ENCODE measurements at places on chromosomes 11 and 22. TPM values are rescaled to one million over a fixed set of nuclear protein-coding genes. Genes with fewer than 3 reads are reported as not detected.

GRCh38 chr11:78291503-78292108, 102.9 kb downstream of the USP35 start:
- H3K27ac ChIP-seq, result peak overlapping the region; percentile 92
- no peaks in the 10 kb centered on the region for H3K27me3 ChIP-seq
- H3K4me3 ChIP-seq, result peak overlapping the region; percentile 17
- H3K36me3 ChIP-seq, result peaks cover 70% of the 10 kb centered on the region
- H3K4me1 ChIP-seq, result peaks cover 68% of the 10 kb centered on the region
- peak; percentile 48 for DNase-seq

DNA sequence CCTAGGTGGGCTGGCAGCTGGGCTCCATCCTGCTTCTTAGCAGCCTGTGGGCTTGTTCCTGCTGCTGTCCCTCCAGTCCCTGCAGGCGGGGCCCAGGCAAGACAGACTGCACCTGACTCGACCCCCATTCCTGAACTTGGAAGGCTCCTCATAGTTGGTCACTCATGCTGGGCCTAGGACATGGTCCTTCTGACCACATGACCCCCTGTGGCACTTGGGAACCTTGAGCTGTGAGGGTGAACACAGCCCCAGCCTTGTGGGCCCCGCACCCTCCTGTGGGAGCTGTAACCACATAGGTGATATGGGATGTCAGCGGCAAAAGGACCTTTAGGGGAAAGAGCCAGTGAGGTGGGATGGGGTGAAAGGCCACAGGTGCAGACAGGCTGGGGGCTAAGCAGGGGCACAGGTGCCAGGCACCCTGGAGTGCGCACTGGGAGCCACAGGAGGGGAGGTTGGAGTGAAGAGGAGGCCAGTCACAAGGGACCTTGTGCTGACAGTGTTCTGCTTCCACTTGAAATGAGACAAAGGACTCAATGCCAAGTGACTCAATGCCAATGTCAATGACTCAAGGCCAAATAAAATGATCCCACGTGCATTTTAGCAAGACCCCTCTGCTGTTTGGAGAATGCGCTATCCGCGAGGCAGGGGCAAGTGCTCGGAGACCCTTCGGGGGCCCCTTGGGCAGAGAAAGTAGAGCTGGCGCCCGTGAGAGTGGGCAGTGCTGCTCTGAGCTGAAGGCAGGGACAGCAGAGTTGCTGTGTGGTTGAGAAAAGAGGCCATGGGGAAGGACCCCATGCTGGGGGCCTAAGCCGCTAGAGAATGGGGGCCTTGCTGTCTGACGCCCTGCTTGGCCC, 90.7 kb downstream of the MORC2 start:
- H3K36me3 ChIP-seq, result no peaks in the 10 kb centered on the region
- H3K4me1 ChIP-seq, result no peaks in the 10 kb centered on the region
- H3K27me3 ChIP-seq, result no peaks in the 10 kb centered on the region
- H3K27ac ChIP-seq, result no peak overlapping the region
- no peak overlapping the region for H3K4me3 ChIP-seq
- no peak for DNase-seq

Gene FAM180B
- total RNA-seq, result 0.25 TPM

DNA sequence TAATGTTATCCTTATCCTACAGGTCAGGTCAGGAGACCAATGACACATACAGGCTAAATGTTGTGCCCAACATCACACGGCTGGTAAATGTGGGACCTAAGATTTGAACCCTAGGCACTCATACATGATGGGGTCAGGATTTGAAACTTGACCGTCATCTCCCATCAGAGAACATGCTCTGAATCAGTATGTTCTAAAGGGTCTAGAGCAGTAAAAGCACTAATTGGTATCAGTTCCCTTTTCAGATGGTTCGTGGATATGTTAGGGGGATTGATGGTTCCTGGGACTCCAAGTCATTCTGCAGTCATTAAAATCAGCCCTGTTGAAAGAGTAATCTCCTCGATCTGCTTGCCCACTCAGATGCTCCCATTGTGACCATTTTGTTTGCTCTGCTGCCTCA, 65.5 kb downstream of the BMAL1 start:
- H3K27me3 ChIP-seq, result no peaks in the 10 kb centered on the region
- H3K27ac ChIP-seq, result no peak overlapping the region
- DNase-seq, result no peak
- H3K36me3 ChIP-seq, result no peaks in the 10 kb centered on the region
- H3K4me3 ChIP-seq, result no peak overlapping the region

DNA sequence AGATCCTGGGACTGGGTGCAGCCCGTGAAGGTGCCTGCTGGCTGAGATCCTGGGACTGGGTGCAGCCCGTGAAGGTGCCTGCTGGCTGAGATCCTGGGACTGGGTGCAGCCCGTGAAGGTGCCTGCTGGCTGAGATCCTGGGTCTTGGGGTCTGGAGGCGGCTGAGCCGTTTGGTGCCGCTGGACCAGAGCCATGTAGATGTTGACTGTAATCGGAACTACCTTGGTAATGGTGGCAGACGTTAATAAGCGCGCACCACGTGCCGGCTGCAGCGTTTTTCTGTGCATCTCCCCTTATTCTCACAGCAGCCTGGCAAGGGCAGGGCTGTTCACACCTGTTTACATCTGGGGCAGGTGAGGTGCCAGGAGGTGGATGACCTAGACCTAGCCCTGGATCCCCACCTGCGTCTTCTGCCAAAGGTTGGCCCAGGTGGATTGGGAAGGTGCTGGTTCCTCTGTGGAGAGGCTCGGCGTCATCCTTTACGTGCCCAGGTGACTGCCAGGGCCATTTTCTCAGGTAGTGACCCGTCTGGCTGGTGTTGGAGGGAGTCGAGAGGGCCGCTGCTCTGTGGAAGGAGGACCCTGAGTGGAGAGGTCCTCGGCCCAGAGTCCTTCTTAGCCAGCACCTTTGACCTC, 382.5 kb downstream of the TBC1D22A start:
- H3K27me3 ChIP-seq, result no peaks in the 10 kb centered on the region
- H3K4me3 ChIP-seq, result no peak overlapping the region
- H3K36me3 ChIP-seq, result no peaks in the 10 kb centered on the region
- no peaks in the 10 kb centered on the region for H3K4me1 ChIP-seq
- no peak for DNase-seq

Gene TMEM132A
- 1.2 TPM for total RNA-seq
